ENCODE measurements at places on chromosomes 2 and 18.

DNA sequence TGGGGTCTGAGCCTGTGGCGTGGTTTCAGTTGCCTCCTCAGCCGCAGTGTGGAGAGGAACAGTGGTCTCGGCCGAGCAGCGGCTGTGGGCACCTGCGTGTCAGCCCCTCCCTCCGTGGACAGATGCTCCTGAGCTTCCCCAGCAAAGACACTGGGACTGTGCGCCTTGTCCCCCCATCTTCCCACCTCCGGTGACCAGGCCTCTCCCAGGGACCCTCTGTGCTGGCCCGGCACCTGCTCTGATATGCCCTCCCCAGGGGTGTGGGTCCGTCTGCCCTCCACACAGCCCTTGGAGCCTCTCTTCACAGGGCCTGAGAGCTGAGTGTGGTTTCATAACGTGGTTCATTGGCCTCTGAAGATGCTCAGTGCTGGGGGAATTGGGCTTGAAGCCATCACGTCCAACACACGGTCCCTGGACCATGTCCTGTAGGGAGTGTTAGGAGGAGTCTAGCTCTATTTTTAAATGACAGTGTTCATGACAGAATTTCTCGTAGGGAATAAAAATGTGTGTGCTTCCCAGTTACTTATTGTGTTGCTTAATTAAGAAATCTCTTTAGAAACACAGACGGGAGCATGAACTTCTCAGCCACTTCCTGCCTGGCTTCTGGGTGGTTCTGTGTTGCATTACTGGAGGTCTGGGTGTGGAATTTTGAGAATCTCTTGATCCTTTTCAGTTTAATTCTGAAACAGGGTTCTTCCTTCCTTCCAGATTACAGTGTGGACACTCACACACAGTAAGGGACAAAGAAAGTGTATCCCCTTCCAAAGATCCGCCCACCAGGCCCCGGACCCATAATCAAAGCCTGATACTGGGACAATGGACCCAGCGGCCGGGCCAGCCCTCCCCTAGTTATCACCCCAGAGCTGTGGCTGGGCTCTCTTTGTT is 110.7 kb downstream of the NFATC1 start:
- DNase-seq, result no peak

- no peak for DNase-seq
These were observed 48.5 kb downstream of the FAM168B start for GRCh38 chr2:131044757-131045150.

DNA sequence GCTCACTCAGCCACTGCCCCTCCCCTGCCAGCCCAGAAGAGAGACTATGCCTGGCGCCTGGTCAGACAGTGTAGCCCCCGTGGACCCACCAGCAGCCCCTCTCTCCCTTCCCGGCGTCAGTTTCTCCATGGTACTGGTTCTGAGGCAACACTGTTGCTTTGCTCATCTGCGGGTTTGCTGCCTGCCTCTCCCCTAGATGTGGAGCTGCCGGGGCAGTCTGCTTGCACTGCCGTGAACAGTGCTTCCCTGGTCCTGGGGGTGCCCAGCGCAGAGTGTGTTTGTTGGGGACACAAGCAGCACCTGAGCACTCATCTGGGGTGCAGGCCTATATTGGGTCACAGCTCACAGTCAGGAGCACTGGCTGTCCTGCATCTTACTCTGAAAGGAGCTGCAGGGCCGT is 309.9 kb downstream of the NDUFA10 start:
- no peak for DNase-seq

DNA sequence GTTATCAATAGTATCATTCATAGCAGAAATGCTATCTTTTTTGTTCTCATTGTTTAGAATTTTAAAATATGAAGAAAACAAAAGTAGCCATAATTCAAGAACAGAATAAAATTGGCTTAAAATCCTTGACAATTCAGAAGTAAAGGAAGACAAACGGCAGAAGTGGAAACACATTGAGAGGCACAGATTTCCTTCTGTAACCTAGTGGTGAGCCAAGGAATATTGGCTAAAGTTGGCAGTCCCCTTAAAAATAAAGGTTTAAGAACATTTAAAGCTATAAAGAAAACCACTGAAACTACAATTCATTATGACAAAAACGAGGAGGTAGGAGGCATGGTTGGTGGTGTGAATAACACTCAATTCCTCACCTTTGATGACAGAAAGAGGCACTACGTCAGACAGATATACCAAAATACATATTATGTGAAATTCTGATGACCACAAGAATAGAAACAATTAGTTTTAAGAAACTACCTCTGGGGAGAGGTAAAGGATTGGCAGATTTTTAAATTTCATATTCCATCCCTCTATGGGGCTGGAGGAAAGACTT is 42.3 kb downstream of the SFT2D3 start:
- no peak for DNase-seq

GRCh38 chr2:178419123-178419522 is 31.9 kb downstream of the PRKRA start:
- DNase-seq, result peak; percentile 5

- no peak for DNase-seq
These were observed 2.7 kb downstream of the HRH4 start for GRCh38 chr18:24462838-24463775.

GRCh38 chr2:64251497-64252250 is 107.5 kb upstream of the PELI1 start:
- DNase-seq, result no peak

GRCh38 chr2:110854355-110855081 is 122.1 kb downstream of the ACOXL start:
- DNase-seq, result no peak

DNA sequence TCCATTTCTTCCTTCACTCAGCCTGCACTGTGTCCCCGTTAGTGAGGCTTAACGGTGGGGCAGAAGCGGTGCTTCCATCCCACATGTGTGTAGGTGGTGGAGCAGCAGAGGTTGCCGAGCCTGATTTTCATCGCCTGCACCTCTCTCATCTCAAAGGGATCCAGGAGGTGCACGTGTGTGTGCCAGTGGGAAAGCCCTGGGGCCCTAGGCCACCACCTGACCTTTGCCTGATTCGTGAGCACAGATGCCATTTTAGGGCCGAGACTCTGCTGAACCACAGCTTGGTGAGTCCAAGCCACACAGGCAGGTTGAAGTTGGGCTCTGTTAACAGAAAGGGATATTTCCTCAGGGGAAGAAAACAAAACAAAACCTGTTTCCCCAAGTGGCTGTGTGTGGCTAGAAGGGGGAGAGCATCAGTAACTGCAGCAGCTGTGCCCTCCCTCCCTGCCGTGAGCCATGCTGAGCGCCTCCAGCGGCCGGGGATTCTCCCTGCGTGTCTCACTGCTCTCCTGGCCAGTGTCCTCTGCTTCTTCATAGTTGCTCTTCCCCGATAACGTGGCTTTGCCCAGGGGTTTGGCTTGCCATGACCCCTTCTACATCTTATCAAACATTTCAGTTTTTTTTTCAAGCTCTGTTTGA is 81.5 kb downstream of the MAPRE2 start:
- DNase-seq, result no peak

GRCh38 chr2:97970293-97971060 is 25.3 kb downstream of the TMEM131 start:
- no peak for DNase-seq

- no peak for DNase-seq
These were observed 493.8 kb upstream of the NRP2 start for GRCh38 chr2:205188239-205189138.

GRCh38 chr2:11500702-11501303 is 33.0 kb upstream of the GREB1 start:
- DNase-seq, result no peak

GRCh38 chr2:241659150-241659739 is 21.8 kb downstream of the ATG4B start:
- peak; percentile 37 for DNase-seq

DNA sequence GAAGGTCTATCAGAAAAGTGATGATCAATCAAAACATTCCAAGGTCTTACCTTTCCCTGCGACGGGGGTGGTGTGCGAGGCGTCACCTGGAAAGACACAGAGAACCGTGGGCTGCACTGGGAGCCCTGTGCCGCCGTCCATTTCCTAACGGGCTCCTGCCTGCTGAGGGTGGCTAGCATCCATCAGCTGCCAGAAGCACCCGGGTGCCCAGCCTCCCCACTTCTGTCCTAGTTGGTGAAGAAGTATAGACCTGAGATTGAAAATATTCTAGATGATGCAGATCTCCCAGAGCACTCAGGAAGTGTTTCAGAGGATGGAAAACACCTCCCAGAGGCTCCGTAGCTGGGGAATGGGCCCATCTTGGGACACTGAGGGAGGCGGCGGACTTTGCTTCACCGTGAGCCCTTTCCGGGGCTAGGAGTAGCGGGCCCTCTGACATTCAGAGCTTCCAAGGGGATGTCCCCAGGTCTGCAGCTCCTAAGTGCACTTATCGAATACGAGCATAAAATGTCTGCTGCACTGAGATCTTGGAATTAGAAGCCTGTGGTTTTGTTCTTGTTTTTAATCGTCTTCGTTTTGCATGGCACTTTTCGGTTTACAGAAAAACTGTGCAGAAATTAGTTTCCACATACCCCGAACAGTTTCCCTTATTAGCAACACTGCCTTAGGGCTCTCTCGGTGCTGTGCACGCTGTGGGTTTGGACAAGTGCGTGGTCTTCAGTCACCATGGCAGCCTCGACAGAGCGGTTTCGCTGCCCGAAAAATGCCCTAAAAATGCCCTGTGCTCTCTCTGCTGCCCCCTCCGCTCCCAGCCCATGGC is 143.5 kb downstream of the MBP start:
- no peak for DNase-seq

- no peak for DNase-seq
These were observed 4.8 kb upstream of the ZNF532 start for GRCh38 chr18:58859907-58860306.

DNA sequence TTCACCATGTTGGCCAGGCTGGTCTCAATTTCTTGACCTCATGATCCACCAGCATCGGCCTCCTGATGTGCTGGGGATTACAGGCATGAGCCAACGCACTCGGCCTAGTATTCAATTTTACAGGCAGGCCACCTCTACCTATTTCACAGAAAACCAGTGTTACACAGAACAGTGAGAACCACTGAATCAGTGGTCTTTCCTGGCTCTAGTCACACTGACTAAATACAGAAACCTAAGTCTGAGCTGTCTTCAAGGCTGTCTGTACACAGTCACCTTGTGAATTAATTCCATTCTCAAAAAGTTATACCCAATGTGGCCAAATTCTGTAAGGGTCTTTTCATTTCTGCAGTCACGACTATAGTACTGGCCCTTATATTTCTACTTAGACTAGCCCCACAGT is 3.5 kb downstream of the RNF149 start:
- DNase-seq, result no peak

DNA sequence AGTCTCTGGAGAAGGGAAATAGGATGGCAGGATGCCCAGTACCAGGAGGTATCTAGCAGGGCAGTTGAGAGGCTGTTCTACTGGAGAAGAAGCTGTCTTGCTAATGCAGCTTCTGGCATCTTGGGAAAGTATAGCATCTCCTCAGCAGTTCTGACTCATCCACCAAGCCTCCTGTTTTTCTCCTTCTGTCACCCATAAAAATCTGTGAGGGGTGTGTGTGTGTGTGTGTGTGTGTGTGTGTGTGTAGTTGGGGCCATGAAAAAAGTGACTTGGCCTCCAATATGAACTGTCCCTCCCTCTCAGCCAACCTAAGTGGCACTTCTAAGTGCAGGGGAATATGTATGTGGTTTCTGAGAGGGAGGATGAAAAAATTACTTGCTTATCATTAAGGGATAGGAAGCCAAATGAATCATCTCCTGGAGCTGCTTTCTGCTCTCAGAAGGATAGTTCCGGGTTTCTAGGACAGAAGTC is 83.9 kb downstream of the CBLN2 start:
- DNase-seq, result peak; percentile 81

DNA sequence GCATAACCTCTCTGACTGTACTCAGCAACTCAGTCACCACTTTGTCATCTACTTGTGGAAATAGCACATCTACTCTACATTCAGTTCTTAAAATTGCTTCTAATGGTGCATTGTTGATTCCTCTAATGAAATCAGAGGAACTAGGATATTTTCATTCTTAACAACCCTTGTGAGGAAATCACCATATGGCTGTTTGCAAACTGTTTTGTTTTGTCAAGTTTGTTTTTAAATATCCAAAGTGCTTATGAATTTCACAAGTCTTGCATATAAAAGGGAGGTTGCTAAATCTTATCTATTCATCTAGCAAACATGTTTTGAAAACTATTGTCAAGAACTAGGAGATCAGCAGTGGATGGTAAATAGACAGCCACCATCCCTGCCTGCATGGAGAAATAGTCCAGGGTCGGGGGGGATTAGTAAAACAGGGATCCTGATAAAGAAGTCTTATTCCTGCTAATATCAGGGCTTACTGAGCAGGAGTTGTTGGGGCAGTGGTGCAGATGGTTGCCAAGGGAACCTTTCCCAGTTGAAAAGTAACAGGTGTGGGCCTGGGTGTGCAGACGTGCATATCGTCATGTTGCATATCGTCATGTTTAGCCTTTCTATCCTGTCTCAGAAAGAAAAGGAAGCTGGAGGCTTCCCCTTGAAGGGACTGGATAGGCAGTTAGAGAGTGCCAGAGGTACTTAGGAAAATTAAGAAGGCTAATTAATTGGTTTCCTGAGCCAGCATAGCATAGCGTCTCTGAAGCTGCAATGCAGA is 7.5 kb upstream of the MYO3B start:
- peak; percentile 21 for DNase-seq

- DNase-seq, result peak; percentile 64
These were observed 99.3 kb downstream of the SPTBN1 start for GRCh38 chr2:54555318-54555837.

DNA sequence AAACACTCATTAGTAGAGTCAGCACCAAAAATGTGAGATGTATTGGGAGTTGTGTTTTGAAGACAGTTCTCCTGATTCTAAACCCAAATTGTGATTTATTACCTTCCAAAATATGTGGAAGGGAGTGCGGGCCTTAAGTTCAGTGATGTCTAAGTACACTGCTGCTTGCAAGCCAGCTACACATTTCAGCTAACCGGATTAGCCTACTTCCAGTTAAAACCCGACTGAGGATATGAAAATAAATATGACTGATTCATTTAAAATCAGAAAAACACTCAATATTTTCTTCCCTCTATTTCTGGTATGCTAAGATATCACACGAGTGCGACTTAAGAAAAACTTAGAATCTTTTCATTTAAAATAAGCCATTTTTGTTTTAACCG is 907 bp downstream of the FHL2 start:
- DNase-seq, result no peak

DNA sequence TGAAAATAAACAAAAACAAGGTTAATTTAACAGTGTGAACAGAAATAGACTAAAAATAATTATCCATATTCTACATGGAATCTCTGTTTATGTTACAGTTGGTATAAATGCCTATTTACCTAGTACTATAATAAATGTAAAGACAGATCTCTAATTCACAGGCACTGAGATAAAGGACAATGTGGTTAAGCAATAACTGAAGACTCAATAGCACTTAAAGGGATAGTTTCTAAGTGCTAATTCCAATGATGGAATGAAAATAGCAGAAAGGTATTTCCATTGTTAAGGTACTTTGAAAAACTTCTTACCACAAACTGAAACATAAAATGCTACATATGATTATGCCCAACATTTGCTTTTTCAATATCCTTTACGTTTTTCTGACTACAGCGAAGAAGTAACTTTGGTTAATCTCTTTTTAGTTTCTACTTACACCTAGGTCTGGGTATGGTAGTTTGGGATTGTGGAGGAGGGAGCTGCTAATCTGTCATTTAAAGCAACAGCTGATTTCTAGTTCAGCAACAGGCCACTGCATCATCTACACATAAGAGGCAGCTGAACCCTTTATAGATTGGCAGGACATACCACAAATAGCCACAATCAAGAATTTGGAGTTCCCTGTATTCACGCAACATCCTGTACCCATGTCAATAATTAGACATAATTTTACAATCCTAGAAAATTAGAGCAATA is 27.2 kb downstream of the MAP4K3 start:
- no peak for DNase-seq

All from kidney glomerular epithelial cell (primary cell).